ENCODE measurements at places on chromosomes 12 and 14.
A peak's percentile ranks its signal among the peaks of the same experiment; 100 is the strongest.

GRCh38 chr12:101968770-101969169, 91.4 kb downstream of the DRAM1 start:
- no peak for DNase-seq

- DNase-seq = peak; percentile 77
Observed at GRCh38 chr12:62934239-62934798, 631 bp downstream of the PPM1H start.

- no peak for DNase-seq
Observed at GRCh38 chr14:64550621-64551333, 1.0 kb downstream of the PPP1R36 start.

GRCh38 chr12:67524861-67525616, 123.5 kb upstream of the DYRK2 start:
- DNase-seq = no peak

DNA sequence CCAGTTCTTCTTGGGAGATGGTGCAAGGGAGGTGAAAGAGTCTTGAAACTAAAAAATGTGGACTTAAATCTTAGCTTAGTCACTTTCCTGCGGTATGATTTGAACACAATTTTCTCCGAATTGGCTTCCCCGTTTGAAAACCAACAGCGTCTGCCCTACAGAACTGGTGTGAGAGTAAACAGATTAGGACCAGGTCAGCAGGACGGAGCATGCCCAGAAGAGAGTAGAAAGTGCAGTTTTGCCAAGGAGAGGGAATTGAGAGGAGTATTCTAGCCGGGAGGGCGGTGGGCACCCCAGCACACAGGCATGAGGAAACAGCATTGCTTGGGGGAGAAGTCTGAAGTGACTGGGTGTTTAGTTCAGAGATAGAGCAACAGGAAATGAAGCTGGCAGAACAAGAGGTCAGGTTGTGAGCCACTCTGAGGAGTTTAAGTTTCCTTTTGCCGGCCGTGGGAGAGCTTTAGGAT, 927.1 kb downstream of the VRK1 start:
- no peak for DNase-seq

GRCh38 chr12:64618953-64619590, 8.8 kb downstream of the RASSF3 start:
- peak; percentile 11 for DNase-seq

- DNase-seq = no peak
Observed at GRCh38 chr12:2667716-2668440, 126.9 kb upstream of the FKBP4 start.

All from erythroblast (primary cell).